ENCODE measurements at places on chromosomes 5 and 9.

GRCh38 chr9:115229496-115229895 lies 111.5 kb upstream of the TNC start:
- no peak for DNase-seq

GRCh38 chr5:122141751-122142150 lies 12.4 kb downstream of the ZNF474 start:
- DNase-seq, result no peak

DNA sequence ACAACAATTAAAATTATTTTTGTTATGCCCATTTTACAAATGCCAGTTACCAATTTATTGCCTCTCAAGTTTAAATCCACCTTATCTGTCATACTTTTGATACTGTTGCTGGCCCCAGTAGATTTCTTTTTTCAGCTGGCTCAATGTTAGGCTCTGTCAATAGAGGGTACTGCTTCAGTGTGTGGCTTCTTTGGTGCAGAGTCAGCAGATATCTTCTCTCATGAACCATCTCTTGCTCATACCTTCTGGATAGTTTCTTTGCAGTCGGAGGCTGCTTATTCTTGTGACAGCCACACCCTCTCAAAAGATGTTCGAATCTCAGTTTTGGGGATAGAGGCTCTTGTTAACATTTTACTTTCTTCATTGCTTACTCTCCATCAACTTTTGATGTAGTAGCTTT lies 849.9 kb upstream of the SEMA6A start:
- no peak for DNase-seq

DNA sequence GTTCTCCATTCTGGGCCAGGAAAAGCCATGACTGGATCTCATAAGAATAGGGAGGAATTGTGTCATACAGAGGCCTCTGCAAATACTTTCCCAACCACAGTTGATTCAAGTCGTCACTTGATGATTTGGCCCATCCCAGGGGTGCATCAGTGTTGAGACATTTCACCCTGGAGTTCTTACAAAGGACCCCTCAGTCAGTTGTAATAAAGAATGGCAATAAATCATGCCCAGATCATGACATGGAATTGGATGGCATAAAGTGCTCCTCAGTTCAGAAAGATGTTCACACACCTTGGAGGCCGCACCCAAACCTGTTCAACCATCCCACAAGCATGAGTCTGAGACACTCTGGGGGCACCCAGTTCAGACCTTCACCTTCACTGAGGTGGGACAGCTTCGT lies 168.1 kb downstream of the NR3C1 start:
- DNase-seq, result no peak

- peak; percentile 40 for DNase-seq
Measured at GRCh38 chr5:39948867-39949468, 524.2 kb upstream of the DAB2 start.

- DNase-seq, result no peak
Measured at GRCh38 chr5:140108093-140109017, 5.6 kb upstream of the PURA start.

DNA sequence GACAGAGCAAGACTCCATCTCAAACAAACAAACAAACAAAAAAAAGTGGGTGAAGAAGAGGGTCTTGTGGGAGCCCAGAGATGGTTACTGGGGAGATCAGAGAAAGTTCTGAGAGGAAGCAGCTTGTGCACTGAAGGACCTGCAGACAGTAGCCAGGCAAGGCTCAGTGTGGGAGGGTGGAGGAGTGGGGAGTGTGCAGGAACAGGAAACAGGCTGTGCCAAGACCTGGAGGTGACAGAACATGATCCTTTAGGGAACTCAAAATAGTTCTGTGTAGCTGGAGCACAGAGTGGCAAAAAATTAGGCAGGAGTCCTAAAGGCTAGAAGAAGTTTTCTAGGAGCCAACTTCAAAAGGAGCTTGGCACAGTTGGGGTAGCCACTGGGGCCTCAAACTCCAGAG lies 19.2 kb upstream of the NANS start:
- DNase-seq, result no peak
